ENCODE measurements at places on chromosomes 3 and 15.

GRCh38 chr3:196219970-196220311, 3.6 kb downstream of the SLC51A start:
- DNase-seq, result no peak

DNA sequence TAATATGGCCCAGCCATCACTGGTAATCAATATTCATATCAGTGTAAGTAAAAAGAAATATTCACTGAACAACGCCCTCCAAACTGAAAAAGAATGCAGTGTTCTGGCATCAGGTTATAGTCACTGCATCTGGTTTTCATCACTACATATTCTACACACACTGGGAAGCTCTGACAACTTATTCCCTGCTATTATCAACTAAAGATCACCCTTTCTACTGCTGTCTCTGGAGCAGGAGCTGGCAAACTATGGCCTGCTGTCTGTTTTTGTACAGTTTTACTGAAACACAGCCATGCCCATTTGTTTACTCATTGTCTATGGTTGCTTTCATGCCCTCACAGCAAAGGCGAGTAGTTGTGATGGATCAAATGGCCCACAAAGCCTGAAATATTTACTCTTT, 35.3 kb downstream of the TUBGCP4 start:
- no peak for DNase-seq

- DNase-seq, result peak; percentile 46
These were observed 11.8 kb downstream of the SAMD7 start for GRCh38 chr3:169923189-169923588.

DNA sequence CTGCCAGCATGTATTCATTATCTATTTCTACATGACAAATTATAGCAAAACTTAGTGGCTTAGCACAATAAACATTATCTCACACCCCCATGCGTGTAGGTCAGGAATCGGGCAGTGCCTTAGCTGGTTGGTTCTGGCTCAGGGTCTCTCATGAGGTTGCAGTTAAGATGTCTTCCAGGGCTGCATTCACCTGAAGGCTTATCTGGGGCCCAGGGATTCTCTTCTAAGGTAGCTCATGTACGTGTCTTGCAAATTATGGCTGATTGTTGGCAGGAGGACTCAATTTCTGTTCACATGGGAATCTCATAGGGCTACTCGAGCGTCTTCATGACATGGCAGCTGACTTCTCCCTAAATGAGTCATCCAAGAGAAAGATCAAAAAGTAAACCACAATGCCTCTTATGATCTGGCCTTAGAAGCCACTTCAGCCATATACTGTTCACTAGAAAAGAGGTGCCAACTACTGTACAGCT, 42.9 kb upstream of the TSC22D2 start:
- no peak for DNase-seq

DNA sequence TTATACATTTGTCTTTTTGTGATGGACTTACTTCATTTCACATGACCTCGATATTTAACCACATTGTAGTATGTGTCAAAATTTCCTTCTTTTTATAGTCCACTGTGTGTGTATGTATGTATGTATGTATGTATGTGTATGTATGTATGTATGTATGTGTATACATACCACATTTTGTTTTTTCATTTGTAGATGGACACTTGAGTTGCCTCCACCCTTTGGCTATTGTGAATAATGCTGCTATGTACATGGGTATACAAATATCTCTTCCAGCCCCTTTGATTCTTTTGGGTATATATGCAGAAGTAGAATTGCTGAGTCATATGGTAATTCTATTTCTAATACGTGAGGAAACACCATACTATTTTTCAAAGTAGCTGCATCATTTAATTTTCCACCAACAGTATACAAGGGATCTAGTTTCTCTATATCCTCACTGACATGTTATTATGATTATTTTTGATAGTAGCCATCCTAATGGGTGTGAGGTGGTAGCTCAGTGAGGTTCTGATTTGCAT, 228.2 kb downstream of the OPA1 start:
- DNase-seq, result no peak

GRCh38 chr15:82060817-82061216, 15.0 kb upstream of the MEX3B start:
- DNase-seq, result no peak

- no peak for DNase-seq
These were observed 3.2 kb downstream of the LRRFIP2 start for GRCh38 chr3:37171144-37171543.

- DNase-seq, result no peak
These were observed 181.3 kb upstream of the CTDSPL start for GRCh38 chr3:37680401-37680800.

DNA sequence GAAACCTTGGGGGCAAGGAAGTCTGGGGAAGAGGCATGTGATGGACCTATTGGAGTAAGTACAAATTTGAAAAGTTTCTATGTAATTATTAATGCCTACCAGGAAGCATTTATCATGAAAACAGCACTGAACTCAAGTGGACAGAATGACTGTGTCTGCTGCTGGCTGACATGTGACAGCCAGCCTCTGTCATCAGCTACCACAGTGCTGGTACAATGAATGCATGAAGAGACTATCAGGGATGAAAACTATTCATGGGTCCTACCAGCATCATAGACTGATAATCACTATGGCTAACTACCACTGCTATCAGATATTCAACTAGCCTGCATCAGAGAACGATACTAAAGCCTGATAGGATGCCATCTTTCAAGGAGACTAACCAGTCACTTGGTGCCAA, 193.5 kb downstream of the RAP2B start:
- DNase-seq, result no peak

DNA sequence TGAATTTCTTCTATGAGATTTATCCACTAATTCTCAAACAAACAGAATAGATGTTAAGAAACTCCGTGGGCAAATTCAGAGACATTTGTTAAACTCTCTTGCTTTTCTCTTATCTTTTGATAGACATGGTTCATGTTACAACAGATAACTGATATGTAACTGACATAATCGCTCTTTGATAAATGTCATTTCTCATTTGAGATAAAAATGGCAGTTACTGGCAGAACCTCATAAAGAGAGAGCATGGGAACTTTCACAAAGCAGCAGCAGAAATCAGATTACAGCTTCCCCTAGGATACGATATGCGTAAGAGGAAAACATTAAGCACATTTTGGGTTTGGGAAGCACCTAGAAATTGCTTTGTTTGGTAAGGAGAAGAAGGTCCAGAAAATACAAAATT, 126.1 kb downstream of the CADPS start:
- DNase-seq, result no peak

DNA sequence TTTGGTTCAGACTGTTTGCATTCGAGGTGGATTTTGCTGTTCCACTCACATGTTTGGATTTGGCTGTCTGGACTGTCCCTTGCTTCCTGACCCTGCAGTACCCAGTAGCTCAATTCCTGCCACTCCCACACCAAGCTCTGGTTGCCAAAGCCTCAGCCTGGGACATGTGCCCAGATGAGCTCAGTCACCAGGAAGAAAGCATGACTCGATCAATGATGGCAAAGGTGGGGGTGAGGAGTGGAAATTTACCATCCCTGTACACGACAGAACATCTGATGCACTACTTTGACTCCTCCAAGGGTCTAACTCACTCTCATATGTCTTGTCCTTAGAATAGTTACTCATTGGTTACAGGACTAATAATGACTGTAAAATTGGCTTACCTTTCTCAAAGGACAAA, 45.2 kb downstream of the ZNF385D start:
- DNase-seq, result peak; percentile 73

- DNase-seq, result no peak
These were observed 51.6 kb downstream of the GATM start for GRCh38 chr15:45326741-45327140.

- no peak for DNase-seq
These were observed 247.2 kb downstream of the PTPRG start for GRCh38 chr3:61808526-61808925.

DNA sequence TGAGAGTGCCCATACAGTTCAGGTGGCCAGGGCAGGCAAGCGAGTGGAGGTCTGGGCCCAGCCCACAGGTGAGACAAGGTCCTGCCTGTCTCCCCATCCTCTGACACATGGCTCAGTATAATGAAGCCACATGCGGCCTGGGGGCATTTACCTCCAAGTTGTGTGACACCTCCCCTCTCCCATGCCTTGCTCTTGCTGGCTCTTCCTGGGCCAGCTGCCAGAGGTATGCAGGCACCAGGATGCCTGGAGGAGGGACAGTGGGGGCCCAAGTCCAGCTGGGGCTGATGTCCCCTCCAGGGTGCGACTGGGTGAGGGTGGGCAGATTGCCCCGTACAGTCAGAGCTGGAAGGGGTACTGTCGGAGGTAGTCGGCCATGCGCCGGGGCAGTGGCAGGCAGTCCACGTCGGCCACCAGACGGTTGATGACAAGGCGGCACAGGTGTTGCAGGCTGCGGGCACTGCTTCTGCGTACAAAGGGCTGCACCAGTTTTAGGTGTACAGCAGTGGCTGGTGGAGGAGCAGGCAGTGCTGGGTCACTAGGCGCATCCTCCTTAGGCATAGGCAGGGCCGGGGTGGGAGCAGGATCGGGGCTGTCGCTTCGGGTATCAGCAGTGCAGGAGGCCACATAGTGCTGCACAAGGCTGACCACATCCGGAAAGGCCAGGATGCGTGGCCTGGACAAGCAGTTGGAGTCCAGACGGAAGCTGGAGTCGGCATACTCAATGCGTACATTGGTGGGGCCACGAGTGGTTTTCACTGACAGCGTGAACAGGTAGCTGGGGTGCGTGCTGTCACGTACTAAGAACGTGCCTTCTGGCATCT, 4.1 kb downstream of the CISH start:
- DNase-seq, result no peak

GRCh38 chr3:57855943-57856342, 99.8 kb downstream of the SLMAP start:
- DNase-seq, result no peak

DNA sequence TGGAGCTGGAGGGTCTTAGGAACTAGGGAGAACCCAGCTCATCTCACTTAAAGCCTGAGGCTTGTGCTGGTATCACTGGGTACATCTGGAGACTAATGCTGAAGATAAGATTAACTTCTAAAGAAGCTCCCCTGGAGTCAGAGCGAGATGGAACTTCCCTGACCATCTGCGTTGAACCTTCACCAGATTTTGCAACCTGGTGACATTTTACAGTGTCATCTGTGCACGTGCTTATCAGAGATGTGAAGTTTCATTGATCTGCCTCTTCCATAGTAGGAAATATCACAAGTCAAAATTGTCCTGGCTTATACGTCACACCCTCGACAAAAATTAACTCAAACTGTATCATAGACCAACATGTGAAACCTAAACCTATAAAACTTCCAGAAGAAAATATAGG, 395.5 kb downstream of the SHQ1 start:
- DNase-seq, result no peak

DNA sequence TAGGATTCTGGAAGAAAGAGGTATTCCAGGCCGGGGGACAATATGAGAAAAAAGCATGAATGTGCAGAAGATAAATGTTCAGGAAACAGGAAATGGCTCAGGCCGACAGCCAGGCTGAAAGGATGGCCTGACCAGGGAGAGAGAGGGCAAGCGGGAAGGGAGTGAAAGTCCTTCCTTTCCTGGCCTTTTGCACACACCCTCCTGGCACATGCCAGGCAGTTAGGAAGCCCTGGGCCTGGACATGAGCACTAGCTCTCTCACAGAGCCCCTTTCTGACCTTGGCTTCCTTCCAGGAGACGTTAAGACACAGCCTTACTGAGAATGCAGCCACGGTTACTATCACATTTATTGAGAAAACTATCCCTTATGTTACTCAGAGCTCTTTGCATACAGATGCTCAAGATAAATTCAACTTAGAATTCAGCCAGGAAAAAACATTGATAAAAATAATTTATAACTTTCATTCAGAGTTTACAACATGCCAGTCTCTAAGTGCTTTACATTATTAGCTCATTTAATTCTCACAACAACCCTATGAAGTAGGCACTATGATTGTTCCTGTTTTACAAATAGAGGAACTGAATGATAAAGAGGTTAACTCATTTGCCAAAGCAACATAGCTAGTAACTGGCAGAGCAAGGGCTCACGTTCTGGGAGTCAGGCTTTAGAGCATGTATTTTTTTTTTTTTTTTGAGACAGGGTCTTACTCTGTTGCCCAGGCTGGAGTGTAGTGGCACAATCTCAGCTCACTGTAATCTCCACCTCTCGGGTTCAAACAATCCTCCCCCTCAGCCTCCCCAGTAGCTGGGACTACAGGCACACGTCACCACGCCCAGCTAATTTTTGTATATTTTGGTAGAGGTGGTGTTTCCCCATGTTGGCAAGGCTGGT, 39.4 kb upstream of the SMAD3 start:
- DNase-seq, result no peak

GRCh38 chr3:155648013-155648591, 96.8 kb downstream of the PLCH1 start:
- DNase-seq, result no peak

- no peak for DNase-seq
These were observed 166.7 kb upstream of the SGO1 start for GRCh38 chr3:20352546-20353179.

DNA sequence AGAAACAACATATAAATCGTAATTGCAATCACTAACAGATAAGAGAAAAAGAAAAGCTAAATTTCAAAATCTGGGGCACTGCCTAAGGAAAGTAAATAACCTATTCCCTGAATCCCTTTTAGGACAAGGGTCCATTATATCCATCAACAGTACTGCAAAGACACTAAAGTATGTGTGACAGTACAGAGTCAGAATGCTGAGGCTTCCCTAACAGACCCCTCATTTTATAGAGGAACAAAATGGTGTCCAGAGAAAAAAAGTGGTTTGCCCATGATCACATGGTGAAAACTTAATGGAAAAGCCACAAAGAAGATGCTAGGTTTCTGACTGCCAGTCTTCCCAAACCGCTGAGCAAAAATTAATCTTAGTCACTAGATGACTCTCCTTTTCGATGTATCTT, 93.8 kb downstream of the DHX30 start:
- DNase-seq, result no peak

GRCh38 chr3:71129611-71130431, 453.7 kb downstream of the FOXP1 start:
- DNase-seq, result no peak

- no peak for DNase-seq
These were observed 198.1 kb upstream of the SATB1 start for GRCh38 chr3:18623220-18623619.

DNA sequence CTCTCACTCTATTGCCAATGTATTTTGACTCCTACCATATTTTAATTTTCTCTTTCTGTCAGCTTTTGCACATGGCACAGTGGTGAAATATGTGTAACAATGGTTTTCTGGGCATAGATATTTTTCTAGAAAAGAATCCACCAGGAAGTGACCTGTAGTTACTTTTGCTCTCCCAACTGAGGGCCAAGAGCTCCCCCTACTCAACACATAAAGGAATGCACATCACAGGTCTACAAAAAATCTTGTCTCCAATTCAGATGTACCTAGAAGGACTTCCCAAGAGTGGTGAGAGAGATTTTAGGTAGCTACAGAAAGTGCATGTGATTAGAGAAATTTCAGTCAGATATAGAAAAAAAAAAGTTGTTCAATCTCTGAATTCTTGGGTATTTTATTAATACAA, 15.6 kb downstream of the CPA3 start:
- no peak for DNase-seq

Measured in epithelial cell of proximal tubule (primary cell).